Fibroblast of skin of right biceps (primary cell): ENCODE measurements at places on chromosomes 4 and X.

- no peak for DNase-seq
Measured at GRCh38 chrX:82692991-82693390, 815.1 kb upstream of the POU3F4 start.

DNA sequence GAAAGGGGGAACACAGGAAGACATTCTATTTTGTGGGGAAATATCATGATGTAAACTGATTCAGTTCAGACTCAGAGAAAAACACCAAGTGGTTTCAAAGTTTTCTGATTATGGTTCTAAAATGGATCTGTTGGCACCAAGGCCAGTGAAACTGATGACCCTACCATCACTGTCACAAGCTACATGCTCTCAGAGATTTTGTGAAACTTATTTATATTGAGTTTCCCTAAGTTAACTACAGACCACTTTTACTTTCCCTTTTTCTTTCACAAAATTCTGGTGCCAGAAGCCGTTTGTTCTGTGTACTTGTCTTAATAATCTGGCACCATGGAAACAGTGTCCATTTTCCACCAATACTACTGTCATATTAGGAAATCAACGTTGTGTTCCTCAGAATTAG, 43.4 kb upstream of the CABS1 start:
- no peak for DNase-seq

DNA sequence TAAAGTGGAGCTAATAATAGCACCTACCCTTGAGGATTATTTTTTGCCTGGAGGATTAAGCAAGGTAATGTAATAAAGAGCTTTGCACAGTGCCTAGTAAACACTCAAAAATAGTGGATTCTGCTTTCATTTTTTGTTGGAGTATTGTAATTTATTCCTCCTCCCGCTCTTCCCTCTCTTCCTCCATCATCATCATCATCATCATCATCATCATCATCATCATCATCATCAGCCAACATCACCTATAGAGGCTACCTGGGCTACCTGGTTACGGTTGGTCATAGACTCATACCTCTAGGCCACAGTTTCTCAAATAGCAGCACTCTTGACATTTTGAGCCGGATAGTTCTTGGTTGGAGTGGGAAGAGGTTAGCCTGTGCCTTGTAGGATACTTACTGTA, 126.9 kb upstream of the TEX13A start:
- DNase-seq = no peak

DNA sequence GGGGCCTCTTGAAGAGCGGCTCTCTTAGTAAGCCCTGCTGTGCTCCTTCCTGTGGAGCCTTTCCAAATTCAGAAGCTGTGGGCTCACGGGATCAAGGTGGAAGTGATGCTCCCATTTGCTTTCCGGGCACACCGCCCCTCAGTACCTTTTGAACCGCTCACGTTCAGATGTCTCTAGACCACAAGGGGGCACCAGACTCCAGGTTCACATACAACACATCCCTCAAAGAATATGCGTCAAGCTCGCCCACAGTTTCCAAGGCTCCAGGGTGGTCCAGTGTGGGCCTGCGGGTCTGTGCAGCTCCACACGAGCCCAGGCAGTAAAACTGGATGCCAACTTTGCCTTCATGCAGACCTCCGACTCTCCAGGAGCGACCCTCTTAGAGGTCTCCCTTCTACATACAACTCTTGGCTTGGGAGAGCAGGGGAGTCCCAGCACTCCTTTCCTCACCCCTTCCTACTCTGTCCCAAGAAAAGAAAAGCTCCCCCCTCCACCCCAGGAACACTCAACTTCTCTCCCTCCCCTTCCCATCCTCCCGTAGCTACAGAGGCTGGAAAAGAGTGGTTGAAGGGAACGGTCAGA, 11.0 kb downstream of the SUPT20HL1 start:
- DNase-seq = peak; percentile 53

- no peak for DNase-seq
Measured at GRCh38 chrX:18160369-18160768, 60.3 kb downstream of the BEND2 start.

DNA sequence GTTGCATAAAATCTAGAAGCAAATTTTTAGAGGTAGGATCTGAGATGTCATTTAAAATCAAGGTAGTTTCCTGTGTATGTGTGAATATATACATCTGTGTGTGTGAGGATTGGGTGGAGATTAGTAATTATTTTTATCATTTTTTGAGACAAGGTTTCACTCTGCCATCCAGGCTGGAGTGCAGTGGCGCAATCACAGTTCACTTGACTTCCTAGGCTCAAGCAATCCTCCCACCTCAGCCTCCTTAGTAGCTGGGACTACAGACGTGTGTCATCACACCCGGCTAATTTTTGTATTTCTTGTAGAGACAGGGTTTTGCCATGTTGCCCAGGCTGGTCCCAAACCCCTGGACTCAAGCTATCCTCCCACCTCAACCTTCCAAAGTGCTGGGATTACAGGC, 188.3 kb downstream of the RAPGEF2 start:
- DNase-seq = no peak

GRCh38 chrX:136742721-136743379, 37.9 kb downstream of the ARHGEF6 start:
- DNase-seq = no peak

DNA sequence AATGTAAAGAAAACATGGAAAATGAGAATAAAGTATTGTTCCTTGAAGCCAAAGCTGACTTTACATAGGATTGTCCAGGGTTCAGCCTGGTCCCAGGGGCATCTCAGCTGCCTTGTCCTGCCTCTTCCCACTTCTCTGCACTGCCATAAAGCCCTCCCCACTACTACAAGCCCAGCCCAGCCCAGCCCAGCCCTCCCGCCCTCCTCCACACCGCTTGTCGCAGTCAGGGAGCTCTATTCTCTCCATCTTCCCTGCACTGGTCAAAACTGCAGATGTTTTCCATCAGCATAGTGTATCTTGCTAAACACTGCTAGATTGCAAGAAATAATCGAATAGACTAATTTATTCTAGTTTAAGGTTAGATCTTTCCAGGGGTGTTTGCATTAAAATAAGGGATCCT, 100.3 kb downstream of the TENM3 start:
- DNase-seq = no peak

GRCh38 chr4:86720508-86721068, 126.5 kb downstream of the PTPN13 start:
- DNase-seq = peak; percentile 55

- no peak for DNase-seq
Measured at GRCh38 chrX:155841232-155841631, 39.9 kb upstream of the VAMP7 start.

GRCh38 chr4:109276482-109277095, 25.9 kb downstream of the COL25A1 start:
- no peak for DNase-seq

DNA sequence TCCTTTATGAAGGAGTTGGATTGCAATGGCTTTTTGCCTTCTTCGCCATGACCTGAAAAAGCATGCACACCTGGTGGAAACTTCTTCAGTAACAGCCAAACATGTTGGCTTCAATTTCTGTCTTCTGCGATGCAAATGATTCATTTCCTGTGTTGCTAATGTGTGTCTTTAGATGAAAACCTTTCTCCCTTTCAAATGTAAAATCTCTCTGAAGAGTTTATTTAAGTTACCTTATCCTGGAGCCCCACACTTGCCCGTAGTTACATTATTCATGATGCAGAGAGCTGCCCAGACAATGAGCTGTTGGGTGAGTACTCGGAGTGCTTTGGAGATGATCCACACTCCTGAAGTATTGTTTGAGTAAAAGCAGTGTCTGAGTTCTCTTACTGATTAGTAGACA, 1100.9 kb downstream of the RPA4 start:
- peak; percentile 2 for DNase-seq

GRCh38 chrX:124507246-124507645, 160.9 kb downstream of the SH2D1A start:
- peak; percentile 75 for DNase-seq

- no peak for DNase-seq
Measured at GRCh38 chr4:146229406-146229805, 15.1 kb downstream of the REELD1 start.

- peak; percentile 19 for DNase-seq
Measured at GRCh38 chrX:40947276-40947675, 138.0 kb upstream of the USP9X start.

DNA sequence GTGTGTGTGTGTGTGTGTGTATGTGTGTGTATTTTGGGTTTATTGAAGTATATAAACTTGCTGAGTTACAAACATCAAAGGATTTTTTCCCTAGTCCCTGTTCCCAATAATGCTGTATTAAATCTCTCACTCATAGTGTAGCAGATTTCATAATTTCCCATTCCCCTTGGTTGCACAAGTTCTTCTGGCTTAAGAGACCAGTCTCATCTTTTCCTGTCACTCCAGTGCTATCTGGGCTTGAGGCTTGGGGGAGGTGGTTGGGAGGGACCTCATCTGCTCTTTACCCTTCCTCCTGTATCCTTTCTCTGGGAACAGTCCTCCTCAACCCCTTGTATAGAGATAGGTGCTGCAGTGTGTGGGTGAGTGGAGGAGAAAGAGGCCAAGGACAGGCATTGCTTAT, 285.4 kb upstream of the BOD1L1 start:
- peak; percentile 57 for DNase-seq

DNA sequence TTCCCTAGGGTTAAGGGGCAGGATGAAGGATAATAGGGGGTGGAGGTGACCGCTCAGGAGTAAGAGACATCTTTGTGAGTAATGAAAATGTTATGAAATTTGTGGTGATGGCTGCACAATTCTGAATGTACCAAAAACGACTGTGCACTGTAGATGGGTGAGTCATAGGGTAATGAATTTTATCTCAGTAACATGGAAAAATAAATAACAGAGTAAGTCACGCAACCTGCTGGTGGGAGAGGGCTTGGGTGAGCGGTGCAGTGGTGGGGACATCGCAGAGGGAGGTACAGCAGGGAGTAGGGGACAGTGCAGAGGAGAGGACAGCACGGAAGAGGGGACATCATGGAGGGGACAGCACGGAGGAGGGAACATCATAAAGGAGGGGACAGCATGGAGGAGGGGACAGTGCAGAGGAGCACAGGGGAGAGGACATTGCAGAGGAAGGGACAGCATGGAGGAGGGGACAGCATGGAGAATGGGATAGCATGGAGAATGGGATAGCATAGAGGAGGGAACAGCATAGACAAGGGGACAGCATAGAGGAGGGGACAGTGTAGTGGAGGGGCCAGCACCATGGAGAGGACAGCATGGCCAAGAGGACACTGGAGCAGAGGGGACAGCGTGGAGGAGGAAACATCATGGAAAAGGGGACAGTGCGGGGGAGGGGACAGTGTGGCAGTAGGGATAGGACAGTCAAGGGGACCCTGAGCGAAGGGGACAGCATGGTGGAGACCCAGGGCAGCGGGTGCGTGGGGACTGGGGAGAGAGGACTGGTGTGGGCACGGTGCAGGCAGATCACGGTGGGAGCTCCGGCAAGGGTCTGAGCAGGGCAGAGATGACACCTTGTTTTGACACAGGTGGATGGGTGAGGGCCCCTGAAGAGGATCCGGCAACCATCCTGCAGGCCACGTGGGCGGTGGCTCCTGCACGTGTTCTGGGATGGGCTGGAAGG, 68.5 kb upstream of the MXD4 start:
- DNase-seq = peak; percentile 95

DNA sequence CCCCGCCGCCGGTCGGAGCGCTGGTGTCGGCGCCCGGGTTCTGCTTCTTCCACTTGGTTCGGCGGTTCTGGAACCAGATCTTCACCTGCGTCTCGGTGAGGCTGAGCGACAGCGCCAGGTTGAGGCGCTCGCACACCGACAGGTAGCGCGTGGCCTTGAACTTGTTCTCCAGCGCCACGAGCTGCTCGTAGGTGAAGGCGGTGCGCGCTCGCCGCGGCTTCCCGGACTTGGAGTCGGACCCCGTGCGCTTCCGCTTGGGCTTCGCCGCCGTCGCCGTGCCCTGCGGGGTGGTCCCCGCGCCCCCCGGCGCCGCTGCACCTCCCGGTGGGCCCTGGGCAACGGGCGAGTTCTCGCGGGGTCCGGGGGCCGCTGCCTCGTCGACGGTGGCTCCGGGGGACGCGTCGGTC, 3.1 kb downstream of the NKX1-1 start:
- DNase-seq = no peak

- DNase-seq = no peak
Measured at GRCh38 chr4:141142423-141142822, 9.2 kb upstream of the RNF150 start.

GRCh38 chrX:16950423-16950822, 4.0 kb downstream of the REPS2 start:
- DNase-seq = no peak

- DNase-seq = no peak
Measured at GRCh38 chrX:131288188-131288587, 918 bp downstream of the IGSF1 start.

DNA sequence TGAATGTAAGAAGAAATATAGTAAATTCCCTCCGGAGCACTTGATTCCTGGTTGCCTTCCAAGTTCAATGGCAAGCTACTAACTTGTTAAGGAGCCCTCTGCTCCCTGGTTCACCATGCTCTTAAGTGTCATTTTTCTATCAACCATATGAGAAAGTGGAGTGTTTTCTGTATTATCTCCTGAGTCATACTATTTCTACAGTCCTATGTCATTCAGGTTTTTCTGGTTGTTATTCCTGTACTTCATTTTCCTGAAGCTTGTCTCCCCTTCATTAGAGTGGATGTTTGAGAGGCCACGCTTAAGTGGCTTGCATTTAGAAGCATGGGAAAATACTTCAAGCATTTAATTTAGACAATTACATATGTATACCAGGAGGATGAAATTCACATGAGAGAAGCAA, 14.7 kb upstream of the EPGN start:
- DNase-seq = no peak

- DNase-seq = no peak
Measured at GRCh38 chr4:113695328-113696169, 66.0 kb downstream of the CAMK2D start.

DNA sequence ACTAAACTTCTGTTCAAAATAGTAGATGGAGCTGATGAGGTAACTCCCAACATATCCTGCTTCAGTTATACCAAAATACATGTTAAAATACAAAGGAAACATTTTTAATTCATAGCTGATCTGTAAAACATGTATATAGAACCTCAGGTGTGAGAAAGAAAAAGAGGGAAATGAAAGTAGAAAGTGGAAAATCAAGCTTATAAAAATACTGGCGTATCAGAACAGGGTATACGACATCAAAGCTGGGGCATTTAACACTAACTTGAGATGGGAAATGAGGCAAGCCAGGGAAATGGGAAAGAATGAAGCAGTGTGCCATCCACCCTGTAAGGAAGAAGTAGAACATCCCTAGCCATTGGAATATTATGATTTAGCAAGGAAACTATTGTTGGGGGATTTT, 767.5 kb downstream of the DMD start:
- no peak for DNase-seq

DNA sequence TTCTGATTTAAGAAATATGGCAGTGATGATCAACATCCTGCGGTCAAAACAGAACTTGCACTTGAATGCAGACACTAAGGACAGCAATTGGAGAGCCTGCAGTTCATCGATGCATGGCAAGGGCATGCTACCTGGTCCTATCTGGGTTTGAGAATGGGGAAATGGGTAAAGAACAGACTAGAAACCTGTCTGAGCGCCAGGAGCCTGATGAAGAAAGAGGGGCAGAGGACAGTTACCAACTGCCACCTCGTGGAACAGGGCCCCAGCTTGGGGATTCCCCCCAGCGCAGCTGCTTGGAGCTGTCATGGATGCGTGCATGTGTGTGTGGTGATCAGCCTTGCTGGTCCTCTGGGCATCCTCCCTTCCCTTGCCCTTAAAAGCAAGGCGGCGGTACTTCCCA, 30.2 kb upstream of the NKRF start:
- no peak for DNase-seq
